M059J (cell line): ENCODE measurements at places on chromosomes 1 and 21. TPM values are rescaled to one million over a fixed set of nuclear protein-coding genes. Genes with fewer than 3 reads are reported as not detected.

Gene RBP7
- total RNA-seq = 1.5 TPM in 1 of 2 replicates, not detected in the other

Gene OR2L3
- not detected in 2 replicates for total RNA-seq

- DNase-seq = no peak
Observed at GRCh38 chr1:18943914-18944572, 12.4 kb downstream of the IFFO2 start.

DNA sequence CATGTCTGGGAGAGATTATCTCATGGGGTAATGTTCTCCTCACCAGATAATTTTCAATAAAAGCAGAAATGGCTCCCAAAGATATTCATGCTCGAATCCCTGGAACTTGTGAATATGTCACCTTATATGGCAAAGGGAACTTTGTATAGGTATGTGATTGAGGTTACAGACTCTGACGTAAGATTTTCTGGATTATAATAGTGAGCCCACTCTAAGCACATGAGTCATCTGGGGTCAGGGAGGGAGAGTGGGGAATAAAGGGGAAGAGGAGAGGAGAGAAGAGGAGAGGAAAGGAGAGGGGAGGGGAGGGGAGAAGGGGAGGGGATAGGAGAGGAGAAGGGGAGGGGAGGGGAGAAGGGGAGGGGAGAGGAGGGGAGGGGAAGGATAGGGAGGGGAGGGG lies 1193.9 kb downstream of the PLA2G4A start:
- peak; percentile 56 for DNase-seq

- DNase-seq = no peak
Observed at GRCh38 chr1:53406551-53407235, 52.5 kb upstream of the DMRTB1 start.

- DNase-seq = peak; percentile 59
Observed at GRCh38 chr1:153422450-153423068, 6.2 kb downstream of the S100A7A start.

DNA sequence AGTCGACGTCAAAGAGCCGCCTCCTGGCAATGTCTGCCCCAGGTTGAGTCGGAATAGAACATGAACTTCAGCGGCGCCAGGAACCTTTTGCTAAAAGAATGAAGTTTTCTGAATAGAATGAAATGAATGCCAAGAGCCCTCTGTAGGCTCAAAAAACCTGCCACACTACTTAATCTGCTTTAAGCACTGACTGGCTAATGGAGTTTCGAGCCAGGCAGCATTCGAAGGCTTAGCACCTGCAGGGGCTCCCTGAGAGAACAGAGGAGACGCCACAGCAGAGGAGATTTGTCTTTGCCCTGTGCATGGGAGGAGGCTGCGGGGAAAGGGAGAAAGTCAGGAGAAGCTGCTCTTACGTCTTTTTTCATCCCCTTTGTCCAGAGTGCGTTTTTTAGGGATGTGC lies 641.7 kb downstream of the AJAP1 start:
- DNase-seq = no peak

- no peak for DNase-seq
Observed at GRCh38 chr1:204730826-204731459, 45.4 kb upstream of the LRRN2 start.

DNA sequence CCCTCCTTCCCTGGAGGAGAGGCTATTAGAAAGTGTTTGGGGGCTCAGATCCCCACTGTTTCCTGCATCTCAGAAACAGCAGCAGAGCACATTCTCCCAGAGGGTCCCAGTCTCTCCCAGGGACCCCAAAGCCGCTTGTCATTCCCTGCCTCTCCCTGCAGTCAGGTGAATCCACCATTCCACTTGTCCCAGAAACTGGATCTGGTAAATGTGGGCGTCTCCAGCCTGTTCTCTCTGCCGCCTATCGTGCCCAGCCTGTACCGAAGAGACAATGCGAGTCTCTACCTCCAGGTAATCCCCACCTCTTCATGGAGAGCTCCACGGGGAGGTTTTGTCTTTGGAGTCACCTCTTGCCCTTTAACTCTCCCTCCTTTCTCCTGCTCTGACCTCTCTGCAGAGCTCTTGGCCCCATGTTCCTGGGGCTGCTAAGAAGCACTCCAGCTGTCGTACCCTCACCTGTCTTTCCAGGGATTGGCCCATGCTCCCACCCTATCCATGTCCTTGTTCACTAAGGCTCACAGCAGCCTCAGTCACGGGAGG lies 26.9 kb downstream of the INAVA start:
- no peak for DNase-seq

GRCh38 chr1:186865253-186865652 lies 36.5 kb downstream of the PLA2G4A start:
- no peak for DNase-seq

- DNase-seq = peak; percentile 21
Observed at GRCh38 chr1:99315305-99315704, 51.0 kb downstream of the PLPPR4 start.

DNA sequence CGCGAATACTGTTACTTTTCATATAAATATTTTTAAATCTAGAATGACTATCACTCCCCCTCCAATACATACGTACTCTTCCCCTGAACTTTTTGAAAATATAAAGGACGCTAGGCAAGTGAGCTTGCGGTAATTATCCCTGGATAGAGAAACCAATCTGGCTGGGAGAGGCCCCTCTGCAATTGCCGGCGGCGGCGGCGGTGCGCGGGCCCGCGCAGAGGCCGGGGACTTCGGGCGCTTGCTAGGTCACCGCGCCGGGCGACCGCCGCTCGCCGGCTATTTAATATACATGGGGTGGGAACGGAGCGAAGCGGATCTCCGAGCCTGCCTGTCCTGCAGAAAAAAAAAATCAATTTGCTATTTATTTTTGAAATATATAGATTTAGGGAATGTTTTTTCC lies 416.3 kb upstream of the ESRRG start:
- DNase-seq = no peak

- no peak for DNase-seq
Observed at GRCh38 chr21:15199414-15200383, 134.9 kb upstream of the NRIP1 start.
